NCI-H2107 (cell line): ENCODE measurements at places on chromosomes 7 and 10.

DNA sequence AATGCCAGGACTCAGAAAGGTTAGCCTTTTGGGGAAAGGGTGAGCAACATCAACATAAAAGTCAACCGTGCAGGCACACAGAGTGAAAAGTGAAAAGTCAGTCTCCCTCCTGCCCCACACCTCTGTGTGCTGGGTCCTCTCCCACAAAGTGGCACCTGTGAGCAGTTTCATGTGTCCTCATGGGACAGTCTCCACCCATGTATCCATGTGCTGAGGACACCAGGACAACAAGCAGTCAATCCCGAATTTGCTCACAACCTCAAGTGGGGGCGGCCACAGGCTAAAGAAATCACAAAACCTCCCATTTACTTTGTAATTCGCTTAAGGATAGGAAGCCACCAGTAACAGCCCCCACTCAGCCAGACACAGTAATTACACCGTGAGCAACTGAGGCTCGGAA is 97.4 kb downstream of the ARHGAP22 start:
- no peak for DNase-seq

DNA sequence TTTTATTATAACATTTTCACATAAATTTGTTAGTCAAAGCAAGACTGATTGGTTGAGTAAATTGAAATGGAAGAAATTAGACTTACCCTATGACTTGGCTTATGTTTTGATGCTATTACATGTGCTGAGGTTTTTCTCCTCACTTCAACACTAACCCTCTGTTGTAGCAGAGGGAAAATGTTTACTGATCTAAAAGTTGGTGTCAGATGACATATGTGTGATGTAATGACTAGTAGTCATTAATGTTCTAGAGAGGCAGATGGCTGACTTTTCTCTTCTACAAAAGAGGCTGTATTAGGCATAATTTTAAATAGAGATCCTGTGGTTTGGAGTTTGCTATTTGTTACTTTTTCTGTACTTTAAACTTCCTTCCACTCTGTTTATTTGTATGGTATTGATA is 266.0 kb downstream of the BBS9 start:
- no peak for DNase-seq

- no peak for DNase-seq
These were observed 121.8 kb upstream of the AFAP1L2 start for GRCh38 chr10:114526126-114526503.

DNA sequence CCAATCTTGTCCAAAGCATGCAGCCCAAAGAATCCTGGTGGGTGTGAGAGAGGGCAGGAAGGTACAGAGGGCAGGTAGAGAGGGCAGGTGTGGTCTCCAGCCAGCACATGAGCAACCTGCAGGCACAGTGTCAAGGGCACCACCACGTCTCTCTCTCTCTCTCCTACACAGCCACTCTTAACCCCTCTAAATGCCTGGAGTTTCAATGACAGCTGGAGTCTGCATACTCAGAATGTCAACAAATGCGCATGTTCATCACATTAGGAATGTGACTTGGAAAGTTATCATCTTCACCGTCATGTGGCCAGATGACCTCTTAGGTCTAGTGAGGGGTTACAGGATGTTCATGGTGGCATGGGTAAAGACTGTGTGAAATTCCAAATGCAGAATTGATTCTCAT is 456.8 kb downstream of the SORCS1 start:
- DNase-seq: no peak

GRCh38 chr7:47518827-47519226 is 63.1 kb downstream of the TNS3 start:
- DNase-seq: no peak

DNA sequence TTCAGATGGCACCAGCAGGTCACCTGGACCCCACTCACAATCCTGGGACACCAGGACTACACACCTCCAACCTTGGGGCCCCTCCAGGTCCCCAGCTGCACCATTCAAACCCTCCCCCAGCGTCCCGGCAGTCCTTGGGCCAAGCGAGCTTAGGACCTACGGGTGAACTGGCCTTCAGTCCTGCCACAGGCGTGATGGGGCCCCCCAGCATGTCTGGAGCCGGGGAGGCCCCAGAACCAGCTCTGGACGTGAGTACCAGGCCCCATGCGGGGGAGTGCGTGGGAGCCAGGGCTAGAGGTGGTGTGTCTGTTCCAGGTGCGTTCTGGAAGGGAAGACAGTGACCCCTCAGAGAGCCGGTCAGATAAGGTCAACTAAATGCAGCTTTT is 17.8 kb downstream of the ZMIZ2 start:
- no peak for DNase-seq

DNA sequence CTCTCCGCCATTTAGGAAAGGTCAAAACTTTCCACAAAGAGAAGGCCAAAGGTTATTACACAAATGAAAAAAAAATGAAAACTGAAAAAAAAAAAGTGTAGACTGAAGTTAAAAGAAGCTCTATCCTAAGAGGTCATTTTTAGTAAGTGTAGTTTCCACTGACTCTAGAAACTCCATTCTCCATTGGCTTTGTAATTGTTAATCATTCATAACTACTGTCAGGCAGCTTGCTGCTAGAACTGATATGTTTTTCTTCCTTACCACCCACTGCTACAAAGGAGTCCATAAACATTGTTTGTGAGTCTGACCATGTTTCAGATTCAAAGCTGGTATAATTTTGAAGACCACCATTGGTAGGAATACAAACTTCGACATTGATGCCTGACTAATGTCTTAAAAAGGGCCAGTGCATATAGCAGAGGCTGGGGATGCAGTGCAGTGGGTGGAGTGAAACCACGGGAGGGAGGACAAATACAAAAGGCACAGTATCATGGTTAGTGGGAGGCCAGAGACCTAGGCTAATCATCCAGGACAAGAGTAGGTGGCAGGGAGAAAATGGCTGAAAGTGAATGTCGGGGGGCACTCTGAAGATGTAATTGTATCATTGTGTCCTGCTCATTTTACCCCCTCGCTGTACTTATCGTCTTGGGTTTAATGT is 16.9 kb upstream of the DYNC1I1 start:
- DNase-seq: no peak

DNA sequence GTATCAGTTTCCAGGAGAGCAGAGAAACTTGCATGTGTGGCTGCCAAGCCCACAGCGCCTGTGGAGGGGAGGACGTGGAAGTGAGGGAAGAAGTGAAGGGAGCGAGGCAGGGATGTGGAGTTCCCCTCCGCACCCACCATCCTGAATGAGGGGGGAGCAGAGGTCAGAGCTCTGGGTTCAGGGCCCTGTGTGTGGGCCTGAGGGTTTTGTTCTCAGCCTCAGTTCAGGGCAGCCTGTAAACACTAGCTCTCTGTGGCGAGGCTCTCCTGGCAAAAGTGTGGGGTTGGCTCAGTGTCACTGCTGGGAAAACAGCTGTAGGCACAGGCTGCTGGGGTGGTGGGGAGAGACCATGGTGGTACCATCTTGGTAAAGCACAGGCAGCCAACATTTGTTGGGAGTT is 108.4 kb downstream of the C10orf105 start:
- no peak for DNase-seq

DNA sequence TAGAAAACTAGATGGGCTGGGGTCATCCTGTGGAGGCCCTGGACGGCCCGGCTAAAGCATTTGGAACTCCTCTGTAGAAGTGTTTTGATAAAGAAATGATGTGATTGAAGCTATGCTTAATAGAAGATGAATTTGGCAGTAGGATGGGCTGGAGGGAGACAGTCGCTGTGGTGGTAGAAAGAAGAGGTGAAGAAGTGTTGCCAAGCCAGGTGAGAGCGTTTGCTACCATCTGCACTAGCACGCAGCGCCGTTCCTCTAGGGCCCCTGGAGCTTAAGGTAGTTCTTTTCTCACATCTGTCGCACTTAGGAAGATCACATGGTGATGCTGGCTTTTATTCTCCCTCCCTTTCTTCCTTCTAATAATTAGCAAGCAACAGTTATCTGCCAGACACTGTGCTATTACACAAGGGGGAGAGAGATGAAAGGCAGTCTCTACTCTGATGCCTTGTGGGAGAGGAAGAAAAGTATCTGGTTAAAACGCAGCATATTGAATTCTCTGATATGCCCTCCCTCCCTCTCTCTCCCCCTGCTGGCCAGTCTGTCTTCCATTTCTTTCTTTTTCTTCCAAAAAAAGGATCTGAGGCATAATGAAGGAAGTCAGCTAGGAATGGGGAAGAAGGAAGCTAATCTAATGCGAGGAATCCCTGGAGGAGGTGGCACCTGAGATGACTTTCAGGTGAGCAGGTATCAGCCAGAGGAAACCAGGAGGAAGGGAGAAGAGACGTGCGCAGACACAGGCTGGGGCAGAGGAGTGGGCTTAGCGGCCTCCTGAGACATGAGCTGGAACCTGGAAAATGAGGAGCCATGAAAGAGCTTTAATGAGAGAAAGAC is 162.3 kb upstream of the KLF14 start:
- no peak for DNase-seq
